Activated CD4-positive, alpha-beta T cell treated with anti-CD3 and anti-CD28 coated beads, Interleukin-10, Interleukin-2, amounts not matched to agents 100 ng/mL and 50 ng/mL, durations not matched to agents 16 hours and 8 hours (primary cell): ENCODE measurements at places on chromosomes 2 and 18.

- no peak for DNase-seq
Observed at GRCh38 chr2:28972778-28973335, 8.2 kb upstream of the TOGARAM2 start.

- DNase-seq: no peak
Observed at GRCh38 chr2:170771421-170771937, 1.3 kb downstream of the ERICH2 start.

DNA sequence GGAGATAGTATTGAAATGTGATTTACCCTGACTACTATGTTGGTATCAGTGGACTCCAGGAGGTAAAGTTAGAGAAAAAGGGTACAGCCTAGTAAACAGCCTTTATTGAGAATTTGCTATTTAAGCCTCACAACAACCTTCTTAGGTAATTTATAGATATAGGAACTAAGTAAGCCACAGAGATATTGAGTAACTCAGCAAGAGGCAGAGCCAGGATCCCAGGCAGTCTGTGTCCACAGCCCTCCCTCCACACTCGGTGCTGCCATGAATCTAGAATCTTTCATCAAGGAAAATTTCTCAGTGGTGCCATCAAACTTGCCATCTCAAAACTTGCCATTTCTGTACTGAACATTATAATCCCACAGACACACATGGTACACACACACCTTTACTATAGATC, 170.9 kb downstream of the CAPN13 start:
- DNase-seq: no peak

GRCh38 chr2:239946864-239947728, 78.0 kb downstream of the NDUFA10 start:
- DNase-seq: no peak

DNA sequence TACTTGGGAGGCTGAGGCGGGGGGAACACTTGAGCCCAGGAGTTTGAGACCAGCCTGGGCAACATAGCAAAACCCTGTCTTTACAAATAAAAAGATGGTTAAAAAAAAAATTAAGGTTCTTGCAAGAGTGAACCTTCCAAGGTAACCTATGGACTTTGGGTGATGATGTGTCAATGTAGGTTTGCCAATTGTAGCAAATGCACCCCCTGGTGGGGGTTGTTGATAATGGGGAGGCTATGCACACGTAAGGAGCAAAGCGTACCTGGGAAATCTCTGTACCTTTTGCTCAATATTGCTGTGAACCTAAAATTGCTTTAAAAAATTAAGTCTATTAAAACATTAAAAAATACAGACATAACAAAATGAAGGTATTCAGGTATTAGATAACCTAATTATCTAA, 70.4 kb downstream of the CWC22 start:
- DNase-seq: peak; percentile 36

GRCh38 chr2:68274022-68274421, 21.7 kb upstream of the PPP3R1 start:
- DNase-seq: no peak

GRCh38 chr2:160870729-160871465, 289.3 kb upstream of the TANK start:
- no peak for DNase-seq

GRCh38 chr2:39308778-39309177, 65.0 kb upstream of the CDKL4 start:
- DNase-seq: no peak

DNA sequence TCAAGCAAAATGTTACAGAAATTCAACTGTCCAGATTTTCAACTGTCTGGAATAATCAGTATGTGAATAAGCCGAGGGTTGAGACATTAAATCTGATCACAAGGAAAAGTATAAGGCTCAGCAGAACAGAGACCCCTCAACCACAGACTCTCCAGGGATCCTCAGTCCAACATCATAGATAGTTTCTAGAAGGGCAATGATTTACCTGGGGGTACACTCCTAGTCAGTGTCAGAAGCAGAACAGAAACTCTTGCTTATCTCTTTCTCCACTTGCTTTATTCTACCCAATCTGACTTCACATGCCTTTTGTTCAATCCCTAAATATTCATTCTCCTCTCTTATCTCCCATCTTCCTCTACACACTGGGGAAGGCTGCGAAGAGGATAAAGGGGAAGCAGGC, 36.4 kb downstream of the ICOS start:
- no peak for DNase-seq

GRCh38 chr18:58223717-58224424, 179.8 kb downstream of the NEDD4L start:
- DNase-seq: no peak

GRCh38 chr2:150882751-150883612, 378.7 kb downstream of the RBM43 start:
- DNase-seq: no peak

- no peak for DNase-seq
Observed at GRCh38 chr2:84918430-84918829, 13.0 kb downstream of the TMSB10 start.

GRCh38 chr2:71546275-71546638, 92.9 kb downstream of the DYSF start:
- no peak for DNase-seq

- no peak for DNase-seq
Observed at GRCh38 chr2:187013058-187013457, 164.1 kb upstream of the ZSWIM2 start.

GRCh38 chr2:197446844-197447243, 6.5 kb upstream of the COQ10B start:
- no peak for DNase-seq

DNA sequence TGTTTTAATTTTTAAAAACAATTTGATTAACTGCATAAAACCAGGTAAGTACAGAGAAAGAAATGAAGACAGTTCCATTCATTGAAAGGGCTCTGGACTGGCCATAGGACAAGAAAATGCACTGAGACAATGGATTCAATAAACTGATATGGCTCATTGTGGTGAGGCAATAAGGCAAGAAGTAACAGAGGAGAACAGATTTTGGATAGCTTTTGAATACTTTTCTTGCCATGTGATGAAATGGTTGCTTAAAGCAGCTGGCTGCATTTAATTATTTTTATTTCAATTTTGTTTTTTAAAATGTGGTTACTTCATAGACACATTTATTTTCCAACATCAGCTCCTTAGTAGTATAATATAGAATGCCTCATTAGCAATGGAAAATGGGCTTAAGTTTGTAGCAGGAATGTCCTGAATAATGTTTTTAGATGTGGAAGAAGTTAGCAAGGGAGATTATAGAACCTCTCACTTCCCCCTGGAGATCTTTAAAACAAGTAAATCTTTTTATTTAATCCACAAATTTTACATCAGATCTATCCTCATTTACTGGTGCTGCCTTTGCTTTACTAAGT, 646.9 kb upstream of the ZEB2 start:
- DNase-seq: no peak

- no peak for DNase-seq
Observed at GRCh38 chr2:47094511-47095142, 60.5 kb downstream of the STPG4 start.

DNA sequence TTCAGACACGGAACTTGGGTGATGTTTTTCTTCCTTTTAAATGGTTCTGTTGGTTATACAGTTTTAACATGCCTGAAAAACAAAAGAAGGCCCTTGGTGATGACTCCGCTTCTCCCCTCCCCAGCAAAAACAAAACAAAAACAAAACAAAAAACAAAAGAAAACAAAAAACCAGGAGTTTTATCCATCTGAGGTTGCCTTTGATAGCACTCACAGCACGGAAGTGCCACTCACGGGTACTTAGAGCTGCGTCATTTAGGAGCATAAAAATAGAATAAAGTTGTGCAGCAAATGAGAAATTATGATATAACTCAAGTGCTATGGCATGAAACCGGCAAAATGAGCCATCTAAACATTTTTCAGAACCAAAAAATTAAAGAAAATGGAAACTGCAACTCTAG, 57.7 kb downstream of the ZEB2 start:
- no peak for DNase-seq

GRCh38 chr2:66691031-66691965, 256.4 kb downstream of the MEIS1 start:
- DNase-seq: no peak

- no peak for DNase-seq
Observed at GRCh38 chr18:4203568-4204437, 251.3 kb downstream of the DLGAP1 start.

- no peak for DNase-seq
Observed at GRCh38 chr18:36493349-36494159, 196.0 kb downstream of the FHOD3 start.

GRCh38 chr2:153479573-153479972, 1.0 kb upstream of the RPRM start:
- DNase-seq: no peak

GRCh38 chr2:43436431-43436830, 159.4 kb downstream of the THADA start:
- DNase-seq: no peak

- DNase-seq: no peak
Observed at GRCh38 chr2:237027712-237028029, 58.0 kb upstream of the COPS8 start.

GRCh38 chr18:8121942-8122480, 487.2 kb upstream of the RAB12 start:
- no peak for DNase-seq

DNA sequence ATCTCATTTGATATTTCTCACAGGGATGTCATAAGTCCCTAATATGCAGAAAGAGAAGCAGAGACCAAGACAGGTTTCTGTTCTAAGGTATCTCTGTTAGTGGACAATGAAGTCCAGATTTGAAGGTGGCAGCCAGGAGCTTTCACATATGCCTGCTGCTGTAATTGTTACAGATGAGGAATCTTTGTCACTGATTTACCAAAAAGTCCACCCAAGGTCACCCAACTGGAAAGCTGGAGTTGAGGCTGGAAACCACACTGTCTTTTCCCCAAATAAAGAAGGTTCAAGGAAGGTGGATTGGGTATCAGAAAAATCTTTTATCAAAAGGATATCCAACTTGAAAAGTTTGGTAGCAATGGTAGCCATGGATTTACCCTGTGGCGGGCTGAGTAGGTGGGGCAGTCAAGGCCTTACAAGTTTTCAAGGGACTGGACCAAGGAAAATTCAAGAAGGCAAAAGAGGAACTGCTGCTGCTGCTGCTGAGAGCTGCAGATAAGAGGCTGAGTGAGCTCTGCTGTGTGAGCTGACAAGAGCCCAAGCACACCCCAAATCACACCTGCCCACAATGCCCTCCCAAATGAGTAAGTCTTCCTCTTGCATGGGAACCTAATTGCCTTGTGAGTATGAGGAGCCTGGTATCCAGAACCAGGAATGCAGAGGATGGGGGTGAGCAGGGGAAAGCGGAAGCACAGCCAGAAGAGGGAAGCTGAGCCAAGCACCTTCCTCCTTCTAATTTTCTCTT, 241.2 kb downstream of the ANAPC1 start:
- DNase-seq: no peak

- DNase-seq: no peak
Observed at GRCh38 chr2:133317178-133317577, 251.1 kb downstream of the NCKAP5 start.

DNA sequence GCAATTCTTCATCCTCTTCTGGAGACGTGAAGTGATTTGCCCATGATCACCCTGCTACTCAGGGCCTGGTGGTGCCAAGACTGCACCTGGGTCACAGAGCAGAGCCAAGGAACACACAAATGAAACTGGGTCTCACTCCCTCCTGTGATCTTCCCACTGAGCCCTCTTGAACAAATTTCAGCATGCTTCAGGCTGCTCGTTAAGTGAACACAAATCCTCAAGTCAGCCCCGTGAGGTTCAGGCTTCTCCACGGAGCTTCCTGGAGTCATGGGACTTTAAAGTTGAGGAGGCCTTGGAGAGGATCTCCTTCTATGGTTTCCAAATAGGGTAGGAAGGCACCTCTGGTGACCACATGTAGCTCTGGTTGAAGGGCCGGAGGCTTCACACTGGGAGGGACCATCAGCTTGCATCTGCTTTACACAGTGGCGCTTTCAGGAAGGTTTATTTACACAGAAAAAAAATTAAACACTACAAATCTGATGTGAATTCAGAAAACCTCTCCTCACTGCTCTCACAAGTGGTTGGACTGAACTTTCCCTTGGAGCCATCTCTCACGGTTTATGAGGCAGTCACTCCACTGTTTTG, 255.4 kb downstream of the LOXHD1 start:
- no peak for DNase-seq

DNA sequence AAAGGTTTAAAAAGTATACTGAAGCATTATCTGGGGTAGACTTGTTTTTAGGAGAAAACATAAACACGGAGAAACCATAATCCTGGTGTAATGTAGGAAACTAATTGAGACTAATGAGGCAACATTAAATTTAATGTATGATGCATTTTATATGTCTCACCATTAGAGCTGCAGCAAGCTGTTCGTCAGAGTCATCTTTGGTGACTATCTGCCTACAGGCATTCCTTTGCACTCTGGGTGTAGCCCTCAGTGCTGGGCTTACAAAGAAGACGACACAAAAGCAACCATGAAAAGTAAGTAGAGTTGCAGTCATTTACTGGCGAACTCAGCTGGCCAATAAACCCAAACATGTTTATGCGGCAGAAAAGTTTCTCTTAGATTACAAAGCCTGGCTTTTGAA, 415.3 kb upstream of the ZEB2 start:
- DNase-seq: no peak

- no peak for DNase-seq
Observed at GRCh38 chr2:156907806-156908205, 349.7 kb upstream of the GALNT5 start.

DNA sequence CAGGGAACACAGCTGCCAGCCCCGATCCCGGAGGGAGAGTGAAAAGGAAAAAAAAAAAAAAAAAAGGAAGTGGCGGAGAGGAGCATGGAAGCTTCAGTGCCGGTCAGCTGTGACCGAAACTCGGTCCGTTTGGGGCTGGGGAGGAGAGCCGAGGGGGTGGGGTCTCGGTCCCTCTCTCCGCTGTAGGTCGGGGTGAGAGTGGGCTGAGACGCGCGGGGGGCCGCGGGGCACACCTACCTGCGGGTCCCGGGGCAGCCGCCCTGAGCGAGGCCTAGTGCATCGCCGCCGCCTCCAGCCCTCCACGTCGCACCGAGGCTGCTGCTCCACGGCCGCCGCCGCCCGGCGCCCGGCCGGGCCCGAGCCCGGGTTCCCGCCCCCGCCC, 536 bp downstream of the VPS54 start:
- DNase-seq: no peak

DNA sequence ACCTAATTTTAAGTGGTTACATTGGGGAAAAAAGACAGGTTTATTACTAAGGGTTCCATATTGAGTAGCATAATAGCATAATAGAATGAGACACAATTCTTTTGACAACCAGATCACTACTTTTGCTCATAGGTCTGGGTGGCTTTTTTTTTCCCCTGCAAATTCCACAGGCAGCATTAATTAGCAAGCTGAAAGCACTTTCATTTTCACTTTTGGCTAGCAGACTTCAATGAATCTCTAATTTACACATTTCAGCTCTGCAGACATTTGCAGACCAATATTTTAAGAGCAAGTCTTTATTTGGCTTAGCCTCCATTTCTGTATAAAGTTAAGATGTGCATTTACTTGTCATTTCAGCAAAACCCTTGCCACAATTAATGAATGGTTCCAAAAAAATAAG, 185.5 kb downstream of the NOL4 start:
- no peak for DNase-seq

- no peak for DNase-seq
Observed at GRCh38 chr2:167890739-167891138, 356.7 kb downstream of the STK39 start.

GRCh38 chr2:145066151-145066661, 546.3 kb upstream of the ZEB2 start:
- no peak for DNase-seq

- DNase-seq: no peak
Observed at GRCh38 chr2:86631846-86632485, 8.3 kb upstream of the RNF103 start.
